Trophoblast cell (in vitro differentiated cells and primary cell): ENCODE measurements at places on chromosomes 5 and 9.

DNA sequence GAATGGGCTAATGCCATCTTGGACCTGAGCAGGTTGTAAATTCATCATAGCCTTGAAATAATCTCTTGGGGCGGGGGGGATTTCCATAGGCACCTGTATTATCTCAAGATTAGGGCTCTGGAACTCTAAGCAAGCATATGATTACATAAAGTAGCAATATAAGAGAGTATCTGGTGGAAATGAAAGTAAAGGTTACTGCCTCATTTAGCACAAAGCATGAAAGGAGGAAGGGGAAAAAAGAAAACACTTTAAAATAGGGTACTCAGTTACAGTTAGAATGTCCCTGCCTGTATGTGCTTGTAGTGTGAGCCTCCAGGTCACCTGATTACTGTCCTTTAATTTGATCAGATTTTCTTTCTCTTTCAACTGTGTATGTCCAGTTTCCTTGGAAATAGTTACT is 1079.7 kb upstream of the CDH18 start:
- H3K27ac ChIP-seq: no peak overlapping the region
- H3K27me3 ChIP-seq: no peaks in the 10 kb centered on the region
- H3K4me1 ChIP-seq: no peaks in the 10 kb centered on the region

DNA sequence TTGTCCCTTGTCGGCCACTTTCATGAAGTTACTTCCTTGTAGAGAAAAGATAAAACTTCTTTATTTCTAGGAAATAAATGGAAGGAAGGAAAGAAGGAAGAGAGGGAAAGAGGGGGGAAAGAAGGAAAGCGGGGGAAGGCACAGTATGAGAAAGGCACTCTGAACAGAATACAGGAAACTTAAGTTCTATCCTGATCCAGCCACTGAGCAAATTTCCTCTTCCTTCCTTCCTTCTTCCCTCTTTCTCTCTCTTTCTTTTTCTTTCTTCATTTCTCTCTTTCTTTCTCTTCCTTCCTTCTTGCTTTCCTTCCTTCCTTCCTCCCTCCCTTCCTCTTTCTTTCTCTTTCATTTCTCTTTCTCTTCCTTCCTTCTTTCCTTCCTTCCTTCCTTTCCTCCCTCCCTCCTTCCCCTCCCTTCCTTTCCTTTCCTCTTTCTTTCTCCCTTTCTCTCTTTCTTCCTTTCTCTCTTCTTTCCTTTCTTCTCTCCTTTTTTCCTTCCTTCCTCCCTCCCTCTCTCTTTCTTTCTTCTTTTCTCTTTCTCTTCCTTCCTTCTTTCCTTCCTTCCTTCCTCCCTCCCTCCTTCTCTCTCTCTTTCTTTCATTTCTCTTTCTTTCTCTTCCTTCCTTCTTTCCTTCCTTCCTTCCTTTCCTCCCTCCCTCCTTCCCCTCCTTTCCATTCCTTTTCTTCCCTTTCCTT is 240.2 kb upstream of the BRINP1 start:
- no peak for DNase-seq
- H3K4me3 ChIP-seq: no peak overlapping the region
- no peaks in the 10 kb centered on the region for H3K27me3 ChIP-seq
- H3K36me3 ChIP-seq: no peaks in the 10 kb centered on the region
- no peak overlapping the region for H3K27ac ChIP-seq
- no peaks in the 10 kb centered on the region for H3K4me1 ChIP-seq

DNA sequence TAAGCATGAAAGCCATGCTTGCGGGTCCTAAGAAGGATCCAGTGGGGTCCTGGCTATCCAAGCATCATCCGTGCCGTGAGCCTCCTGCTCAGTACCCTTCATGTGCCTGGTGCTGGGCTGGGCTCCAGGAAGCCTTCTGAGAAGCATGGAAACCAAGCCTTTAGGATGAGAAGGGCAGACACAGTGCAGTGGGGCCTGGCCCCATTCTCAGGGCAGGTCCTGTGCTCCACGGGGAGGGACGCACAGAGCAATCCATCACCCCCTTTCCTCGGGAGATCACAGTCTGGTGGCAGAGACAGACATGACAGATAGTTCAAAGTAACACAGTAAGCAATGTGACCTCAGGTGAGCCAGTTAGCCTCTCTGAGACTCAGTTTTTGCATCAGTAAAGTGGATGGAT is 76.9 kb downstream of the RGS3 start:
- DNase-seq: no peak
- no peak overlapping the region for H3K4me3 ChIP-seq
- peaks cover 2% of the 10 kb centered on the region for H3K36me3 ChIP-seq
- H3K4me1 ChIP-seq: peaks cover 26% of the 10 kb centered on the region

- no peaks in the 10 kb centered on the region for H3K4me1 ChIP-seq
Observed at GRCh38 chr5:90528601-90529193, 687 bp downstream of the LYSMD3 start.

DNA sequence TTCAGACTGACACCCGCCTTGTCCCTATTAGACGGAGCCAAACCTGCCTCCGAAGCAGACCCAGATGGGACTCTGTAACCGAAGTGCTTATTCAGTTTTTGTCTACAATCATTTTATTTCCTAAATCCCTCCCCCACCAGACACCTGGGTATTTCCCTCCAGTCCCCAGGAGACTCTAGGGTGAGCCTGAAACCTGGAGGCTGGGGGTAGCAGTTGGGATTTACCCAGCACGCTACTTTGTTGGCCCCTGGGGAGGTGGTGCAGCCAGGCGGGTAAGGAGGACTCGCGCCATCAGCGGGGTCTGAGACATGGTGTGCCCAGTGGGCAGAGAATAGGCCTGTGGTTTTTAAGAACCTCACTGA is 1.3 kb upstream of the LHX2 start:
- no peak overlapping the region for H3K27ac ChIP-seq
- H3K27me3 ChIP-seq: peaks cover 89% of the 10 kb centered on the region
- peaks cover 26% of the 10 kb centered on the region for H3K4me1 ChIP-seq
- H3K36me3 ChIP-seq: no peaks in the 10 kb centered on the region
- no peak for DNase-seq
- H3K4me3 ChIP-seq: no peak overlapping the region

- no peak overlapping the region for H3K4me3 ChIP-seq
- no peak overlapping the region for H3K27ac ChIP-seq
- DNase-seq: no peak
- no peaks in the 10 kb centered on the region for H3K27me3 ChIP-seq
- H3K4me1 ChIP-seq: no peaks in the 10 kb centered on the region
- H3K36me3 ChIP-seq: no peaks in the 10 kb centered on the region
Observed at GRCh38 chr5:19977099-19977498, 10.9 kb downstream of the CDH18 start.

DNA sequence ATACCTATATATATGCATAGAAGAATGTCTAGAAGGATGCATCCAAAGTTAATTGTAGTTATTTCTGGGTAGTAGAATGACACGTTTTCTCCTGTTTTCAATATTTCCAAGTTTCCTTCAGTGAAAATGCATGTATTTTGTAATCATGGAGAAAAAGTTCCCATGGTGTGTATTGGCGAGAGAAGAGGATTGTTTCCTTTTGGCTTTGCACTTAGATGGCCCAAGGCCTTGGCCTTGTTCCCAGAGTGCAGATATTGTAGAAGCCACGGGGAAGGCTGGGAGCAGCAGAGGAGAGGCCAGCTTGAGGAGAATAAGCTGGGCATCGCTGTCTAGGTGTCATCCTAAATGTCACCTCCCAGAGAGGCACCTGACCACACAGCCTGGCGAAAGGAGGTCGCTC is 44.0 kb downstream of the IRF1 start:
- peaks cover 23% of the 10 kb centered on the region for H3K4me1 ChIP-seq
- H3K27me3 ChIP-seq: no peaks in the 10 kb centered on the region
- no peak overlapping the region for H3K27ac ChIP-seq
- no peak overlapping the region for H3K4me3 ChIP-seq
- DNase-seq: no peak

DNA sequence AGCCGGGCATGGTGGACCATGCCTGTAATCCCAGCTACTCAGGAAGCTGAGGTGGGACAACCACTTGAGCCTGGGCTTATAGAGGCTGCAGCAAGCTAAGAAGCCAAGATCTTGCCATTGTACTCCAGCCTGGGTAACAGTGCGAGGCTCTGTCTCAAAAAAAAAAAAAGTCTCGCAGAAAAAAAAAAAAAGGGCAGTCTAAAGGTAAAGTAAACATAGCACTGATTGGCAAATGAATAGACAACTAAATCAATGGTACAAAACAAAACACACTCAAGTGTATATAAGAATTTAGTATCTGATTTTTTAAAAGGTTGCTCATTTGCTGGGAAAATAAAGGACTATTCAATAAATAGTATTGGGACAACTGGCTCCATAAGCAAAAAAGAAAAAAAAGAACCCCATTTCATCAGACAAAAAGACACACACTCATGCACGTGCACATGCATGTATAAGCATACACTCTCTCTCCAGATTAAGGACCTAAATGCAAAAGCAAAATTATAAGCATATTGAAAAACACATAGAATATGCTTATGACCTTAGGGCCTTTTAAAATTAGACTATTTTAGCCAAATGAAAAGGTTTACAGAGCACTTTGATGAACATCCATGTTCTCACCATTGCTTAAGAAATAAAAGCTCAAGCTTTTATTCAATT is 5.7 kb downstream of the IL6ST start:
- no peaks in the 10 kb centered on the region for H3K27me3 ChIP-seq
- no peaks in the 10 kb centered on the region for H3K4me1 ChIP-seq
- H3K27ac ChIP-seq: no peak overlapping the region
- DNase-seq: no peak
- no peaks in the 10 kb centered on the region for H3K36me3 ChIP-seq

DNA sequence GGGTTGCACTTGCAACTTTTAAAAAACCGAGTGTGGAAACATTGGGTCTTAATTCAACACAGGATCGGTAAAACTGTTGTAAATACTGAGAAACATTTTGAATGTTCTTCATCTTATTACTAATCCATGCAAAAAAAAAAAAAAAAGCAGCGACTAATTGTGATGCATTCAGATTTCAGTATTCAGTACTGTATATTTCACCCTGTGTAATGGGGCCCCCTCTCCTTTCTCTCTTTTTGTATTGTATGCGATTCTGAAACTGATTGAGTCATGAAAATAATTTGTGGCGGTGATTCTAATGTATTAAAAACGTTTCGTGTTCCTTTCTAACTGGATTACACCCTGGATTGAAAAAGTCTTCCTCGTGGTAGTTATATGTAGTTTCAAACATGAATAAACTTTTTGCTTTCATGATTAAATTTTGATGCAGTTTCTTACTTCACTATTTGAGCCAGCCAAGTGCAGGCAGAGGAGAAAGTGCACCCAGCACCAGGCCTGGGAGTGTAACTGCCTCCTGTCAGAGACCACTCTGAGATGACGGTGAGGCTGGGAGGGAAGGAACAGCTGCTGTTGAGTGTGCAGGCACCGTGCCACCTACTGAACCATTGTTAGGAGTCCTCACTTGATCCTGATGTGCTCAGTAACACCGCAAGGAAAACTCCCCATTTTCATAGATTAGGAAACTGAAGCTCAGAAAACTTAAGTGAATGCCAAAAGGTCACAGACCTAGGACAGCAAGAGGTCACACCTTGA is 220.0 kb downstream of the PBX3 start:
- no peak overlapping the region for H3K4me3 ChIP-seq
- H3K36me3 ChIP-seq: peaks cover 4% of the 10 kb centered on the region
- no peak for DNase-seq
- no peaks in the 10 kb centered on the region for H3K4me1 ChIP-seq

DNA sequence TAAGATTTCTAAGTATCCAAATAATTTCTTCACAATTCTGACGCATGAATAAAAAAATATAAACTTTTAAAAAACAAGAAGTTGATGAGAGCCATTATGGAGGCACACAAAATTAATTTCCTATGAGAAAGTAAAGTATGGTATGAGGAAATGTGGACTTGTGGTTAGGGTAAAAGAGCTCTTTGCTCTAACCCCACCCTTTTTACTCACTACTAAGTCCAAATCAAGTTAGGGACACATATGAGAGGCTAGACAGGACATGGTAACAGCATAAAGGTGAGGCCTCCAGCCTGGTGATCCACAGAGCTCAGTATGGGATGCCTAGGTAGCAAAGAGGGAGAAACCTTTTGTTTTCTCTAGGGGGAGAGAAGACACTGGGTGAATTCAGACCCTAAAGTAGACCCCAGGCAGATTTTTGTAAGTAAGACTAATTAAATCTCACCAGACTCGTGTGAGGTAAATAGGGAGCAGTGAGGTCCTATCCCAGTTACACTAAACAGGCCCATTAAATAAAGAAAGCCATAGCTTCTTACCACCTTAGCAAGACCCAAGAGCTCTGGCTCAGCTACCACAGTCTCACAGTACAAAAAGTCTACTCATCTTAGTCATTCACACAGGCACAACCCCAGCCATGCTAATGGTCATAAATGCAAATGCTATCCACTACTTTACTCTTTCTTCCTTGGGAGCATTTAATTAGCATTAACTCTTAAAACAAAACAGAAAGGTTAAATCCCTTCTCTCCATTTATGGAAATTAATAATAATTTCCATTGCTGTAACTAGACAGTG is 42.6 kb downstream of the MLLT3 start:
- no peaks in the 10 kb centered on the region for H3K36me3 ChIP-seq
- no peak for DNase-seq
- no peak overlapping the region for H3K4me3 ChIP-seq
- no peak overlapping the region for H3K27ac ChIP-seq
- no peaks in the 10 kb centered on the region for H3K27me3 ChIP-seq

DNA sequence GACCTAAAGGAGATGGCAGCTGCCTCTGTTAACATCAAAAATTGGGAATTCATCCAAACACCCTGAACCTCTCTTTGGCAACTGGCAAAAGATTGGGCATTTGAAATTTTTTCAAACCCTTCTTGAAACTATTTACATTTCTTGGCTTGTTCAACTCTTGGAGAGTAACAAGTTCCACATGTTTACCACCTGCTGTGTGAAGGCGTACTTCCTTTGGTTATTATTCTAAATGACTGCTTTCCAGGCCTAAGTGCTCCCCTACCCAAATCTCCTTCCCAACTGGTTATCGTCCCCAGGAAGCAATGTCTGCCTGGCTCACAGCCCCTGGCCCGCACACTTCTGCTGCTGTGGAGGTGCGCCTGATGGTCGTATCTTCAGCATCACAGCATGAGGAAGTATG is 422.7 kb downstream of the DMAC1 start:
- DNase-seq: no peak
- H3K4me1 ChIP-seq: peaks cover 2% of the 10 kb centered on the region
- no peaks in the 10 kb centered on the region for H3K36me3 ChIP-seq
- H3K4me3 ChIP-seq: no peak overlapping the region
- no peaks in the 10 kb centered on the region for H3K27me3 ChIP-seq

- H3K27me3 ChIP-seq: no peaks in the 10 kb centered on the region
- no peak for DNase-seq
- H3K27ac ChIP-seq: no peak overlapping the region
- H3K4me3 ChIP-seq: no peak overlapping the region
Observed at GRCh38 chr9:134010310-134011173, 14.7 kb upstream of the BRD3OS start.

- DNase-seq: no peak
- H3K4me1 ChIP-seq: no peaks in the 10 kb centered on the region
- no peak overlapping the region for H3K4me3 ChIP-seq
- no peaks in the 10 kb centered on the region for H3K36me3 ChIP-seq
- no peaks in the 10 kb centered on the region for H3K27me3 ChIP-seq
Observed at GRCh38 chr5:107272954-107273353, 397.8 kb downstream of the EFNA5 start.

DNA sequence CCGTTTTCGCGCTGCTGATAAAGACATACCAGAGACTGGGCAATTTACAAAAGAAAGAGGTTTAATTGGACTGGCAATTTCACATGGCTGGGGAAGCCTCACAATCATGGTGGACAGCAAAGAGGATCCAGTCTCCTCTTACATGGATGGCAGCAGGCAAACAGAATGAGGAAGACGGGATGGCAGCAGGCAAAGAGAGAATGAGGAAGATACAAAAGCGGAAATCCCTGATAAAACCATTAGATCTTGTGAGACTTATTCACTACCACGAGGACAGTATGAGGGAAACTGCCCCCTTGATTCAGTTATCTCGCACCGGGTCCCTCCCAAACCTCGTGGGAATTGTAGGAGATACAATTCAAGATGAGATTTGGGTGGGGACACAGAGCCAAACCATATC is 95.0 kb downstream of the OSTF1 start:
- H3K27me3 ChIP-seq: no peaks in the 10 kb centered on the region
- H3K27ac ChIP-seq: no peak overlapping the region
- no peak overlapping the region for H3K4me3 ChIP-seq
- DNase-seq: no peak
- no peaks in the 10 kb centered on the region for H3K4me1 ChIP-seq
